ENCODE measurements at places on chromosomes 7 and 10. TPM values are rescaled to one million over a fixed set of nuclear protein-coding genes. Genes with fewer than 3 reads are reported as not detected.

GRCh38 chr10:126256864-126257263, 131.4 kb downstream of the ADAM12 start:
- DNase-seq: no peak

DNA sequence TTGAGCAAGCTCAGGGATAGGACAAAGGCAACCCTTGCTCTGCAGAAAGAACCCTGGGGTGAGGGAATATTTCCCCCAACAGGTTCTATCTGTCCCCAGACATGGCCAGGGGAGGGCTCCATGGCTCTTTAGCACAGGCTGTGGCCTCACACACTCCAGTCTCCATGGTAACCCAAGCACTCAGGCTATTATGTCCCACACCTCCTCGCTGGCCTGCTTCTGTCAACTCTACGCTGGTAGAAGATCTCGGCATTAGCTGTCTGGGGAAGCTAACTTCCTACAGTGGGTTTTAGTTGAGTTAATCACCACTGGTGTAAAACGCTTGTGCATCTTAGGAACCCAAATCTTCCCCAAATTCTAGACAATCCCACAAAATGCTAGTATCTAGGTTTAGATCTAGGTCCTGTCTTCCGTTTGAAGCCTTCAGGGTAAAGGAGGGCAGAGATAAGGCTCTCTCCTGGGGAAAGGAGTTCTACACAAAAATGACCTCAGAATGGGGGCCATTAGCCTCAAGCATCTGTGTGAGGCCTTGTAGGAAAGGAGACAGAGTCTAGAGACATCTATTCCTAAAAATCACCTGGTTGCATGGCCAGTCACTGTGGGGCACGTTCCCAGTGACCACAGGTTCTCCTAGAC, 36.7 kb upstream of the SLIT1 start:
- no peak for DNase-seq

GRCh38 chr7:70741666-70742065, 390.3 kb upstream of the GALNT17 start:
- no peak for DNase-seq

- DNase-seq: no peak
Observed at GRCh38 chr10:88041243-88042159, 178.1 kb downstream of the PTEN start.

DNA sequence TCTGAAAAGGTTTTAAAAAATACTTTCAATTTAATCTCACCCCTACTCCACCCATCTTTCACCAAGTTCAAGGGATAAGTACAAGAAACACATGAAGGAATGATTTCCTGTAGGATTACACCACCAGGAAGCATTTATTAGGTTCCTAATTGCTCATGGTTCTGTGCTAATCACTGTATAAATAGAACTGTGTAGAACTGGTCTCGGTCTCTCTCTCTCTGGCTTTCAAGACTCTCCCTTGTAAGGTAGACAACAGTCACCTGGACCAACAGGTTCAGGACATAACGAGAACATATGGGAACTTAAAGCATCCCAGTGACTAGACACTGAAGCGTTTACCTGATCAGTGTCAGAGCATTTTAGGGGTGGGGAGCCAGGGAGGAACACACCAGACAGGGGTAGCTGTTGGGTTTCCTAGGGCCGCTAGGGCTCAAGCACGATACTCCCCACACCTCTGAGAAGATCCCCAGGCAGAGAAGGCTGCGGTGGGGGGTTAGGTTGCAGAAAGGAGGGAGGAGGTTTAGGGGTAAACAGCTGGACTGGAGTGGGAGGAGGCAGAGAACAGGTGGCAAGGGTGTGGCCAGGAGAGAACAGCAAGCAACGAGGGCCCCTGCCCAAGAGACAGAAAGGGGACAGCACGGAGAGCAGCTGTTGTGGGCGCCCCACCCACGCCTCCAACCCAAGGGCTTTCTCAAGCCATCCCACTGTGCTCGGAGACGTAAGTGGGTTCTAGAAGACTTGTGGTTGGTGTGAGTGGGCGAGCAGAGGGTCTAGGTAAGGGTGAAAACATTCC, 52.5 kb upstream of the USP6NL start:
- DNase-seq: no peak

DNA sequence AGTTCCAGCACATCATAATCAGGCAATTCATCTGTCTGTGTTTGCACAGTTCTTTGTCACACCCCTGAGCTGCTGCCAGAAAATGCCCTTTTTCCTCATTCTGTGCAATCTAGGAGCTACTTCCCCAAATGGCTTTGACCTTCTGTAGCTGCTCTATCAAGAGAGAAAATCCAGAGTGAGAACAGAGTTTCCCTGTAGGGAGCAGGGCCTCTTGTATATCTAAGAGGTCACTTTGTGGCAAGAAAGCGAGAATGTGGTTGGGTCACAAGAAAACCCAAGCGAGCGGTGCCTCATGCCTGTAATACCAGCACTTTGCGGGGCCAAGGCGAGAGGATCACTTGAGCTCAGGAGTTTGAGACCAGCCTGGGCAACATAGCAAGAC, 24.3 kb downstream of the SLC29A3 start:
- DNase-seq: no peak

DNA sequence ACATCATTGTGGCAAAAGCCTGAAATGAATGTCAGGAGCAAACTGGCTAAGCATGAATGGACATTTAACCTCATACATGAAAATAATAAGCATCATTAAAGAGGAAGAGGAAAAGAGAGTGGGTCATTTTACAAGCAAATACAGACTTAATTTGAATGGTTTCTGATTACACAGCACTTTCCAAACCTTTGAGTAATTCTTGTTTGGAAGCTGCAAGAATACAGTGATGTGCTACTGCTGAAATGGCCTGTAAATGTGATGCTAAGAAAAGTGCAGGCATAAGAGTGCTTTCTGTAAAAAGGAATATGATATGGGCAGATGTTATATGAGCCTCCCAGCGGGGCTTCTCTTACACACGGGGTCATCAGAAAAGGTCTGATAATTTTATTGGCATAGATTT, 30.2 kb downstream of the TAS2R16 start:
- no peak for DNase-seq

GRCh38 chr10:6218692-6219493, 16.2 kb downstream of the PFKFB3 start:
- DNase-seq: peak; percentile 100

DNA sequence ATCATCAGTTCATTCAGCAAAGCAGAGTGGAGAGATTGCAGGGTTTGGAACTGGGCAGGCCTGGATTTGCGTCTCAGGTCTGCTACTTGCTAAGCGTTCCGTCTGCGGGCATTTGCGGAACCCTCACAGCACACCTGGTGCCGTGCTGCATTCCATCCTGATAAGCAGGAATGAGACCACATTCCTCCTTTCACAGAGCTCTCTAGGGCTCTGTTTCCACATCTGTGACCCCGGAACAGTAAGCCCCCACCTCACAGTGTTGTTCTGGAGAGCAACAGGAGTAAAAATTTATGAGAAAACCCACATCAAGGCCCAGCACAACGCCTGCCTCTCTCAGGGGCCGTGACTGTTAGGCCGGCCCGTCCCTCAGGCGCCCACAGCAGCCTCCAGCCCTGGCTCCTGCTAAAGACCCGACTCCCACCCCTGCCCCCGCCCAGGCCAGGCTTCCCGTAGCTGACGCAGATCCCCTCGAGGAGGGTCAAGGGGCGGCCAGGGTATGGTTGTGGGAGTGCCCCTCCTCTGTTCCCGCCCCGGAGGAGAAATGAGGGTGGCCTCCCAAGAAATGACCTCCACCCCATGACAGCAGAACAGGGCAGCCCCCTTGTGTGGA, 128.9 kb downstream of the RGS10 start:
- no peak for DNase-seq

NPFFR1 gene
- not detected for total RNA-seq

AZGP1 gene
- not detected for total RNA-seq

AGAP6 gene
- 15.5 TPM for total RNA-seq

FEZF1 gene
- total RNA-seq: not detected

DOCK4 gene
- total RNA-seq: 7.5 TPM

IDI2 gene
- total RNA-seq: not detected

PLXNA4 gene
- under 0.01 TPM for total RNA-seq

Data from mammary epithelial cell (primary cell).